Heart right ventricle (tissue), 16 donors: ENCODE measurements at places on chromosomes 6 and 20. TPM values are rescaled to one million over a fixed set of nuclear protein-coding genes. Genes with fewer than 3 reads are reported as not detected.

DNA sequence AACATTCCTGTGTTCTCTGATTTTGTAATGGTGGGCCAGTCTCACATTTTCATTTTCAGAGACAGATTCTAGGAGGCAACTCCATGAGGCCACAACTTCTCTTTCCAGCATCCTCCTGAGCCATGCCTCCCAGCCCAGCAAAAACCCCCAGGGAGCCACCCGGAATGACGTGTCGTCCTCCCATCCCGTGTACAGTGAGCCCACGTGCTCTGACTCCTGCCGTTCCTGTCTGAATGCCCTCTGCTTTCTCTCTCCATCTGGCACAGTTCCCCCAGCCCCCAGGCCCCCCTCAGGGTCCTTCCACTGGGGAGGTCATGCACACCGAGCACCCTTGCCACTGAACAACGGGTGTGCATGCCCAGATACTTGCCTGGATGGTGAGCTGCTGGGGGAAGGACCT is 38.0 kb downstream of the C20orf203 start:
- DNase-seq, result no peak
- H3K4me3 ChIP-seq, result no peak overlapping the region
- H3K4me1 ChIP-seq, result peaks cover 4% of the 10 kb centered on the region
- no peaks in the 10 kb centered on the region for H3K27me3 ChIP-seq
- no peak overlapping the region for H3K27ac ChIP-seq
- no peaks in the 10 kb centered on the region for H3K36me3 ChIP-seq

Gene TLDC2
- total RNA-seq, result not detected

DNA sequence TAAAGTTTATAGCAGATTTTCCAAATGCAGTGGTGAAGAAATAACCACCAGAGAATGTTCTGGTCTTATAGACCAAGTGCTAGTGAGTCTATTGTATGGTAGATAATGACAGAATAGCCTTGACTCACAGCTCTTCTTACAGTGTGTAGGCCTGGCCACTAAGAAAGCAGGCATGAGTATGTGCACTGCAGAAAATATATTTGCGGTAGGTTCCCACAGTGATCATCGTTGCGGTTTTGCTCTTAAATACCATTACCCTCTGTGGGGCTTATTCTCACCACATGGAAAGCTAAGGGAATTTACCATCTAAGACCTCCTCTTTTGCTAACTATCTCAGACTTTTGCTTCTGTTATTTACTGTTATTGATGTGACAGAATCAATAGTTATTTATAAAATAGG is 212.3 kb upstream of the SYNDIG1 start:
- no peak overlapping the region for H3K4me3 ChIP-seq
- H3K27me3 ChIP-seq, result peaks cover 3% of the 10 kb centered on the region
- no peaks in the 10 kb centered on the region for H3K4me1 ChIP-seq
- H3K36me3 ChIP-seq, result no peaks in the 10 kb centered on the region
- no peak overlapping the region for H3K27ac ChIP-seq
- no peak for DNase-seq

- H3K36me3 ChIP-seq, result peaks cover 26% of the 10 kb centered on the region
- peak overlapping the region; percentile 97 for H3K27ac ChIP-seq
- H3K4me3 ChIP-seq, result peak overlapping the region; percentile 70
These were observed 868 bp upstream of the SLC2A4RG start for GRCh38 chr20:63738687-63739129.

Gene MYCT1
- total RNA-seq, result 15.1 TPM

Gene SLC17A2
- not detected for total RNA-seq

DNA sequence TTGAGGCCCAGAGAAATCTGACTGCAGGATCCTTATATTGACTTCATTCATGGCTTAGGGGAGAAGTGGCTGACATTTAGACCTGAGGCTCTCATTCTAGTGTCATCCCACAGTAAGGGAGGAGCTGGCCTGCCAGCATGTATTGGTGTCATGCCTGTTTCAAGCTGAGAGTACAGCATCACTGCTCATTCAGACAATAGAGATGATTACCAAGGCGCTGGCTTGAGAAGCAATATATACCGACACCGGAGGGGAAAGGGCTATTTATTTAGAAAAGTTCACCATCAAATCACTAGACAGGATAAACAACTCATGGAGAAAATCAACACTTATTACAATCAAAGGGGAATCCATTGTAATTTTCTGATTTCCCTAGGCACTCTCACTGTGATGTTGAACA is 84.4 kb upstream of the HDAC2 start:
- no peaks in the 10 kb centered on the region for H3K4me1 ChIP-seq
- H3K36me3 ChIP-seq, result no peaks in the 10 kb centered on the region
- DNase-seq, result no peak
- no peaks in the 10 kb centered on the region for H3K27me3 ChIP-seq
- H3K4me3 ChIP-seq, result no peak overlapping the region

- no peak for DNase-seq
- peaks cover 50% of the 10 kb centered on the region for H3K4me1 ChIP-seq
- no peaks in the 10 kb centered on the region for H3K27me3 ChIP-seq
These were observed 1.8 kb downstream of the OSER1 start for GRCh38 chr20:44208770-44209169.

DNA sequence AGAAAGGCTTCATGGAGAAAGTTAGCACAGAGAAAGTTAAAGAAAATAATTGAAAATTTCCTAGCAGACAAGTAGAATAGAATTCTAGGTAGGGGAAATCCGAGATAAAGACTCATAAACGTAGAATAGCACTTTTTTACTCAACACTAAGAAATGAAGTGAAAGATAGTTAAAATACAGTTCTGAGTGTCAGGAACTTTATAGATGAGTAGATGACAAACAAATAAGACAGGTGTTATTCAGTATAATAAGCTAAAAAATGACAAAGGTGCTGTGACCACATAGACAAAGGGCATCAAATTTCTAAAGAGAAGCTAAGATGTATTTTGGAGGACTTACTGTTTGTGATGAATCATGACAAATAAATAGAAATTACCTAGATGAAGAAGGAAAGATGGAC is 12.9 kb downstream of the FKBP1C start:
- no peak overlapping the region for H3K27ac ChIP-seq
- no peak for DNase-seq
- no peaks in the 10 kb centered on the region for H3K36me3 ChIP-seq
- H3K4me3 ChIP-seq, result no peak overlapping the region
- H3K4me1 ChIP-seq, result no peaks in the 10 kb centered on the region

DNA sequence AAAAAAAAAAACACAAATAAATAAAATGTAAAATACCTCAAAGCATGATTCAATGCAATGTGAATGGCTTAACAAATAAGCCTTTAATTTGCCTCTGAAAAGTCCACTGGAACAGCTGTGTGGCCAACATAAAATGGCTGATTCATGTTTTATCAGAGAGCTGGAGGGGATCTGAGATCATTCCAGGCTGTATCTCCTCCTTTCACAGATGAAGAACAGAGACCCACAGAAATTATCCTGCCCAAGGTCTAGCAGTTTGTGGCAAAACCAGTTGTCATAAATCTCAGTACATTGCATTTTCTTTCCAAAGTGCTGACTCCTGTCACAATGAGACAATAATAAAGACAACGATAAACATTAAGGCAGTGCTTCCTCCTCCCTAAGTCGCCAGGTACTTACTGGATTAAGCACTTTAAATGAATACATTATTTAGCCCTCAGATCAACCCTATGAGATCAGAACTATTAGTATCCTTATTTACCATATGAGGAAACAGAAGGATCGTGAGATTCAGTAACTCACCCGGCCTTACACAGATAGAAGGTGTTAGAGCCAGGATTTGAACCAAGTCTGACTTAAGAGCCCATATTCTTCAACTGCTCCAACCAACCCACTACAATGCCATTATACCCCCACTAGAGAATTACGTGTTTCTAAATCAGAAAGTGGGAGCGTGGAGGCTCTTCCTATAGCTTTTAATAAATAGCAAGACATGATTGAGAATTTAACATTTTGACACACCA is 118.3 kb downstream of the KIF13A start:
- peaks cover 12% of the 10 kb centered on the region for H3K36me3 ChIP-seq
- no peaks in the 10 kb centered on the region for H3K27me3 ChIP-seq
- H3K27ac ChIP-seq, result no peak overlapping the region
- DNase-seq, result no peak
- no peak overlapping the region for H3K4me3 ChIP-seq

Gene LGSN
- total RNA-seq, result not detected

DNA sequence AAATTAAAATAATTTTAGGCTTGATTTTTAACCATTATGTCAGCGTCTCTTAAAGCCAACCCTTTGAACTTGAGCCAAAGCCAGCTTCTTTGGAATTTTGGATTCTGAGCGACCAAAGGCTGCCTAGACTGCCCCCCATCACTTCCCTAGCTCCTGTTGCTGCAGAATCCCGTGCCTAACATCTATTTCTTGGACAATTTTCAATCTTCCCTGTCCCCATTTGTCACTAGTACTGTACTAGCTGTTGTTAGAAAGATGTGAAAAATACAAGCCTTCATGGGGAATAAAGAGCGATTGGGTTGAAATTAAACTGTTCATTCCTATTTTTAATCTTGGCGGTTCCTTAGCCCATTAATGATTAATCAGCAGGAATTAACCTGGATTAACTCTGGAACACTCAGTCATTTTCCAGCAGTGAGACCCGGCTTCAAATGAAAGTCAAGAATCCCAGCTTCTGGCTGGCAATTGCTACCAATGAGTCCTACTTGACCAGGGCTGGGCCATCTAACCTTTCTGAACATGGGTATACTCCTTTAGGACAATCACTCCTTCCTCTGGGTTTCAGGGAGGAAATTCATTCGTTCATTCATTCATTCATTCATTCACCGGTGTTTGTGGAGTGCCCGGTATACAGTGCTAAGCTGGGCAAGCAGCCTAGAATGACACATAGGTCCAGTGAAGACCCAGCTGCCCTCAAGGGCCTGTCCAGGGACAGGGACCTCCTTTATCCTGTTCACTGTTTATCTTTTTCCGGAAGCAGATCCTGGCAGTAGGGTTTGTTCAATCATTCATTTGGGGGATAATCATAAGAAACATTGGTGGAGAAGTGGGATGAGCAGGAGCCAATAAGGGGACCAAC is 1.4 kb upstream of the RRBP1 start:
- peaks cover 23% of the 10 kb centered on the region for H3K4me1 ChIP-seq
- H3K36me3 ChIP-seq, result no peaks in the 10 kb centered on the region
- DNase-seq, result no peak
- no peak overlapping the region for H3K4me3 ChIP-seq
- H3K27ac ChIP-seq, result no peak overlapping the region

Gene SYTL3
- 7.2 TPM for total RNA-seq

GRCh38 chr20:63900413-63900812 is 5.5 kb downstream of the DNAJC5 start:
- no peaks in the 10 kb centered on the region for H3K36me3 ChIP-seq
- DNase-seq, result no peak
- H3K27ac ChIP-seq, result no peak overlapping the region
- H3K4me3 ChIP-seq, result no peak overlapping the region
- peaks cover 74% of the 10 kb centered on the region for H3K4me1 ChIP-seq

DNA sequence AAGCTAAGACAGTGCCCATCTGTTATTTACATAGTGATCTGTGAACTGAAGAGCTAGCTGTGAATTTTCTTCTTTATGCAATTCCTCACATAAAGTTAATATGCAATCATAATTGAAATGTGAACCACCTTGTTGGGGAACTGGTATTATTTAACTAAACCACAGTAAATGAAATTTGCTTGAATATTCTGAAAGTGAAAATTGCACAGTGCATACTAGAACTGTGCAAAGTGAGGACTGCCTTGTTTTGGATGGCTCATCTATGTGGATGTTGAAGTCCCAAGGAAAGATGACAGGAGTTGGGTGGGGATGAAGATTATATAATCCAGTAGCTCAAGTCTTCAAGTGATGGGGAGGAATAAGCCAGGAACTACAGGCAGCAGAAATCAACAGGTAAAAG is 5.7 kb upstream of the PHF10 start:
- DNase-seq, result no peak
- H3K36me3 ChIP-seq, result no peaks in the 10 kb centered on the region
- no peaks in the 10 kb centered on the region for H3K27me3 ChIP-seq
- H3K27ac ChIP-seq, result no peak overlapping the region
- no peak overlapping the region for H3K4me3 ChIP-seq
- H3K4me1 ChIP-seq, result peaks cover 4% of the 10 kb centered on the region

- no peak overlapping the region for H3K27ac ChIP-seq
- H3K4me3 ChIP-seq, result no peak overlapping the region
- DNase-seq, result no peak
- H3K27me3 ChIP-seq, result no peaks in the 10 kb centered on the region
- peaks cover 13% of the 10 kb centered on the region for H3K4me1 ChIP-seq
- H3K36me3 ChIP-seq, result peaks cover 3% of the 10 kb centered on the region
These were observed 202.5 kb upstream of the GMDS start for GRCh38 chr6:2447931-2448330.

GRCh38 chr20:48621376-48622078 is 206.3 kb downstream of the PREX1 start:
- no peak for DNase-seq
- H3K27me3 ChIP-seq, result no peaks in the 10 kb centered on the region
- H3K36me3 ChIP-seq, result peaks cover 35% of the 10 kb centered on the region
- H3K4me3 ChIP-seq, result no peak overlapping the region
- H3K4me1 ChIP-seq, result peaks cover 27% of the 10 kb centered on the region

DNA sequence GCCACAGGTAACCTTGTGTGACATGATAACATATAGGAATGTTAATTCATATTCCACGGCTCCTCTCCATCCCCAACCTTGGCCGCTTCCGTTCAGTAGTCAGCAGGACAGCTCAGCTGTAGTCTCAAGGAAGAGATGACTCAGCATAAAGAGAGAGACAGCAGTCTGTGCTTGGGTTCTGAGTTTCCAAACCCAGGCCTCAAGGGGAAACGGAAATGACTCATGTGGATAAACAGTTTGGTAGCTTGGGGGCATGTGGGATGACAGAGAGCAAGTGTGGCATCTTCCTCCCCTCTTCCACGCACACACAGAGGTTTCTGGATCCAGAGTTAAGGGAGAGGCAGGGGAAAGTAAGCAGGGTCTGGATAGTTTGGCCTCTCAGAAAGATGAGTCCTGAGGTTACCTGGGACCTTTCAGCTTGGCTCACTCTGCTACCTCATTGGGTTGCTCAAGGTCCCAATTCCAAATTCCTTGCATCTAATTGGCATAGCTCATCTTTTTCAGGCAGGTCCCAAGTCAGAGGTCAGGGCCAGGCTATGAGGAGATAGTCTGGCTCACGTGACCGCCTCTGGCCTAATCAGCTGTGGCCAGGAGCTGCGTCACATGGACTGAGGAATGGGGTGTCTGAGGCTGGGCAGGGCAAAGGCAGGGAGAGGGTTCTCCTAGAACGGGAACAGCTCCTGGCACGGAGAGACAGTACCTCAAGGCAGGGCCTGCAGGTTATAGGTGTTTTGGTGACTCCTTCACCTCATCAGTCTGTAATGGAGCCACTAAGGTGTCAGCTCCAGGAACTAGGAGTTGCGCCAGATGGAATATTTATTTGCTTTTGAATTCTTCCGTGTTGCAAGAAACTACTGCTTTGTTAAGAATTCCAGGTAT is 36.5 kb upstream of the MLN start:
- H3K4me3 ChIP-seq, result no peak overlapping the region
- no peaks in the 10 kb centered on the region for H3K36me3 ChIP-seq
- H3K4me1 ChIP-seq, result no peaks in the 10 kb centered on the region
- no peak overlapping the region for H3K27ac ChIP-seq
- no peaks in the 10 kb centered on the region for H3K27me3 ChIP-seq

DNA sequence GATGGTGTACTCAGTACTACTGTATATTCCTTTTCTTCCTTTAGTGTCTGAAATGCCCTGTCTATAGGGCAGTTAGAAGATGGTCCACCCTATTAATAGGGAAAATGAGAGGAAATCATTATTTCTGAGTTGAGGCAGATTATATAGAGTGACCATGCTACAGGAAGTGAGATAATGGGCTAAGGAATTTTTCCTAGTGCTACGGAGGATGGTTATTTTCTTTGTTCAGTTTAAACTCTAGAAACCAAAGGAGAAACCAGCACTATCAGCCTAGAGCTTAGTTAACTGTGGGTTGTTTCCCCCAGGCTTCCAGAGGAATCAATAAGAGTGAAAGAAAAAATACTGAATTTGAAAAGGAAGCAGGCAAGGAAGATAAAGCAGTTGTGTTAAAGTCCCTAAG is 474 bp downstream of the TSBP1 start:
- H3K4me1 ChIP-seq, result no peaks in the 10 kb centered on the region
- no peaks in the 10 kb centered on the region for H3K27me3 ChIP-seq
- H3K36me3 ChIP-seq, result no peaks in the 10 kb centered on the region
- no peak for DNase-seq
- H3K27ac ChIP-seq, result no peak overlapping the region
